ENCODE measurements at places on chromosomes 11 and 22. TPM values are rescaled to one million over a fixed set of nuclear protein-coding genes. Genes with fewer than 3 reads are reported as not detected.

- DNase-seq: no peak
Observed at GRCh38 chr22:25406510-25407210, 157.8 kb upstream of the GRK3 start.

DNA sequence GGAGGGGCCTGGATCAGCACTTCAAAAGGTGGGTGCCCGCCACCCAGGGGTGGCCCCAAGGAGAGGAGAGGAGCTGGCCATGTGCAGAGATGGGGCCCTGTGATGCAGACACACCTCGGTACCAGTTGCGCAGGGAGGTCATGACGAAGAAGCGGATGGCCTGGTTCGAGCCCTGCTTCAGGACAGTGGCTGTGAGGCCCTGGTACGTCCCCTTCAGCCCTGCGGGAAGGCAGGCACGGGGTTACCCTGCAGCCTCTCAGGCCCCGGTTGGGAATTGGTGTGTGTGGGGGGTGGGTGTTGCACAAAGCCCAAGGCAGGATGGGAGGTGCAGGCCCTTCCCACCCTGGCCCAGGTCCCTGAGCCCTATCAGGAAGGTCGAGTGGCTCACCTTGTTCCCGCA is 1.8 kb downstream of the SLC25A1 start:
- no peak for DNase-seq

GRCh38 chr11:13686776-13687175 is 18.3 kb downstream of the FAR1 start:
- no peak for DNase-seq

DNA sequence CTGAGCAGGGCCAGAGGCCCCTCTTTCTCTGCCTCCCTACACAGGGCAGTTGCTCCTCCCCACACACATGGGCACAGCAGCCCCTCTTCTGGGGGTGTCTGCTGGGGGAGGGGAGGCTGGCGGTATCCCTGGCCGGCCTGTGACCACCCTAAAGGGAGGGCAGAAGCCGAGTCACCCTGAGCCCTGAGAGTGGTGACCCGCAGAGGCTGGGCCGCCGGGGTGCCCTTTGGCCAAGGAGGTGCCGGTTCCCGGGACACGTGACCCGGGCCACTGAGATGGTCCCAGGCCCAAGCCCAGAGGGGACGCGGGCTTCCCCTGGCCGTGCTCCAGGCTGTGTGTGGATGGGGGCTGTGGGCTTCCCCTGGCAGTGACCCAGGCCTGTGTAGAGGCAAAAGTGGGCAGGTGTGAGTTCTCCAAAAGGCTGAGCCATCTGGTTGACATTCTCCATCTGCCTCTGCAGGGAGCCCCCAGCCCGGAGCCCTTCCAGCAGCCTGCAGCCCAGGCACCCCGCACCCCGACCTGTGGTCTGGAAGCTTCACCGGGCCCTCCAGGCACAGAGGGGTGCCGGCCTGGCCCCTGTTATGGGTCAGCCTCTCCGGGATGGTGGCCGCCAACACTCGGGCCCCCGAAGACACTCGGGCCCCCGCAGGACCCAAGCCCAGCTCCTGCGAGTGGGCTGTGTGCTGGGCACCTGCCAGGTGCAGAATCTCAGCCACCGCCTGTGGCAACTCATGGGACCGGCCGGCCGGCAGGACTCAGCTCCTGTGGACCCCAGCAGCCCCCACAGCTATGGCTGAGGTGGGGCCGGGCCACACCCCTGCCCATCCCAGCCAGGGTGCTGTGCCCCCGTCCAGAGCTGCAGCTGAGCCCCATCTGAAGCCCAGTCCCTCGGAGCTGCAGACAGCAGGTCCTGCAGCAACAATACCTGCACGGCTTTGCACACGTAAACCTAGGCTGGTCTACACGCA is 1.0 kb downstream of the ADM2 start:
- DNase-seq: no peak

GRCh38 chr11:28137832-28138231 is 29.6 kb downstream of the METTL15 start:
- no peak for DNase-seq

- no peak for DNase-seq
Observed at GRCh38 chr11:92122561-92122960, 102.1 kb upstream of the FAT3 start.

GRCh38 chr11:128061281-128061871 is 526.0 kb downstream of the ETS1 start:
- DNase-seq: no peak

- no peak for DNase-seq
Observed at GRCh38 chr22:37010174-37010573, 9.1 kb downstream of the TST start.

DNA sequence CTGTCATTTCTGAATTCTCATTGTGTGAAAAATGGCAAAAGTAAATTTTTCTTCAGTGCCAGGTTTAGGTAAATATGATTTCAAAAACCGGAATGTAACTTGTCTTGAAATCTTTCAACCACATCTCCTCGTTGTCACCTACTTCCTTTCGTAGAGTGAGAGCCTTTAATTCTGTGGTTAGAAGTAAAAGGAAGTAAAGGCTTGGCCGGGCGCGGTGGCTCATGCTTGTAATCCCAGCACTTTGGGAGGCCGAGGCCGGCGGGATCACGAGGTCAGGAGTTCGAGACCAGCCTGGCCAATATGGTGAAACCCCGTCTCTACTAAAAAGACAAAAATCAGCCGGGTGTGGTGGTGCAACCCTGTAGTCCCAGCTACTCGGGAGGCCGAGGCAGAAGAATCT is 29.8 kb downstream of the SGSM3 start:
- peak; percentile 55 for DNase-seq

DNA sequence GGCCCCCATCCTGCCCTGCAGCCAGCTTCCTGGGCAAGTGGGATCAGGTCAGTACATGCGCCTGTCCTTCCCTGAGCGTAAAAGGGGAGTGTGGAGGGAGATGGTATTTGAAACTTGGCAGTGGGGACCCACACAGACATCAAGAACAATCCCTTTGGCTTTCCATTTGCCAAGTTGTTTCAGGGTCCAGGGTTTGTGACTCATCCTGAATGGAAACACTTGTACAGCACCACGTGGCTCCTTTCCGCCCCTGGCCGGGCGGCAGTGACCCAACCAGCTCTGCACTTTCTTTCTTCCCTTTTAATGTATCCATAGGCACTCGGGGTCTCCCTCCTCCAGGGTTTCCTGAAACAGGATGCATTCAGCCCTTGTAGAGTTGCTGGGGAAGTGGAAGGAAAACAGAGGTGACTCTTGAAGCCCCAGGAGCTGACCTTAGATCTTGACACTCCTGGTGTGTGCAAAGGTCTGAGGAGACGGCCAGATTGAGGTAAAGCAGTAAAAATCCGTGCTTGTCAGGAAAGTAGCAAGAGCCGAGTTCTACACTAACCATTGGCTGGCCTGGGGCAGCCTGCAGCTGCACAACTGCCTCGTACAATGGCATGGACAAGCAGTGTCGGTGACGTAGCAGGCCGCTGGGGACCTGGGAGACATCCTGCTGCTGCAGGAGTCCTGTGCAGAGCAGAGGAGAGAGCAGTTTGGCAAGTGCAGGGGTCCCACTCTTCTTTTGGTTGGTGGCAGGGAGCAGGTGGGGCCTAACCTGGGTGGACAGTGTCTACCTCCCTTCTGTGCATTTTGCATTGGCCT is 189.8 kb downstream of the SNX19 start:
- DNase-seq: no peak

- no peak for DNase-seq
Observed at GRCh38 chr22:39171623-39172264, 19.3 kb upstream of the CBX7 start.

GRCh38 chr11:124762624-124763155 is 600 bp upstream of the ESAM start:
- no peak for DNase-seq

DNA sequence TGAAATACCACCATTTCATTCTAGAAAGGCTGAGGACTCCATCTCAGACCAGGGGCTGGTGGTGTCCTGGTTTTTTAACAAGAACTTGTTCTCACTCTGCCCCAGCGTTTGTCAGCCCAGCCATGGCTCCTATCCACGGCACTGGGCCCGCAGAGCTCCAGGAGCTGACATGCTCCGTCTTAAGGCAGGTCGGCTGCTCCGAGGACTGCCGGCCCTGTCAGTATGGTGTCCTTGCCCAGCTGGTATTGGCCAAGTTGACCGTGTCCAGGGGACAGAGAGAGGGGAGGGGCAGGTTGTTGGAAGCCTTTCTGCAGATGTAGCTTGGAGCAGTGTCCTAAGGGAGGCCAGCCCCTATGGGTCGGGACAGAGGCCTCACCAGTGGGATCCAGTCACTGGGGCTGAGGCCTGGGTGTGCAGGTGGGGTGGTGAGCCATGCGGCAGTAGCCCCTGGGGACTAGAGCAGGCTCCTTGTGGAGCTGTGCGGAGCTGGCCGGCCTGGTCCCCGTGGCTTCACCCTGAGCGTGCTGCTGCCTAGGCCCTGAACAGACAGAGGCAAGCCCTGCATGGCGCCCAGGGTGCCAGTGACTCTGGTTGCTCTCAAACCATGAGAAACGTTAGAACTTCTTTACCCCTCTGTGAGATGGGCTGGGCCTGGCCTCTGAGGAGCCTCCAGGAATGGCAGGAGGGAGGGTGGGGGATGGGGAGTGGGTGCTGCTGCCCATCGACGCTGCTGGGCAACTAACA is 39.9 kb upstream of the KCNQ1OT1 start:
- DNase-seq: no peak

- DNase-seq: no peak
Observed at GRCh38 chr22:40898850-40899357, 37.0 kb upstream of the DNAJB7 start.

The ACRV1 gene
- 0.29 TPM for total RNA-seq

The WT1 gene
- 11.6 TPM for total RNA-seq

The CCDC157 gene
- total RNA-seq: 7.5 TPM

The PRG2 gene
- not detected for total RNA-seq

The NTM gene
- 9.0 TPM for total RNA-seq

The DENND5A gene
- 124 TPM for total RNA-seq

The E2F8 gene
- total RNA-seq: not detected
